ENCODE measurements at places on chromosomes 1 and 21.

- DNase-seq: no peak
Observed at GRCh38 chr1:114322734-114323133, 169.1 kb upstream of the SYT6 start.

DNA sequence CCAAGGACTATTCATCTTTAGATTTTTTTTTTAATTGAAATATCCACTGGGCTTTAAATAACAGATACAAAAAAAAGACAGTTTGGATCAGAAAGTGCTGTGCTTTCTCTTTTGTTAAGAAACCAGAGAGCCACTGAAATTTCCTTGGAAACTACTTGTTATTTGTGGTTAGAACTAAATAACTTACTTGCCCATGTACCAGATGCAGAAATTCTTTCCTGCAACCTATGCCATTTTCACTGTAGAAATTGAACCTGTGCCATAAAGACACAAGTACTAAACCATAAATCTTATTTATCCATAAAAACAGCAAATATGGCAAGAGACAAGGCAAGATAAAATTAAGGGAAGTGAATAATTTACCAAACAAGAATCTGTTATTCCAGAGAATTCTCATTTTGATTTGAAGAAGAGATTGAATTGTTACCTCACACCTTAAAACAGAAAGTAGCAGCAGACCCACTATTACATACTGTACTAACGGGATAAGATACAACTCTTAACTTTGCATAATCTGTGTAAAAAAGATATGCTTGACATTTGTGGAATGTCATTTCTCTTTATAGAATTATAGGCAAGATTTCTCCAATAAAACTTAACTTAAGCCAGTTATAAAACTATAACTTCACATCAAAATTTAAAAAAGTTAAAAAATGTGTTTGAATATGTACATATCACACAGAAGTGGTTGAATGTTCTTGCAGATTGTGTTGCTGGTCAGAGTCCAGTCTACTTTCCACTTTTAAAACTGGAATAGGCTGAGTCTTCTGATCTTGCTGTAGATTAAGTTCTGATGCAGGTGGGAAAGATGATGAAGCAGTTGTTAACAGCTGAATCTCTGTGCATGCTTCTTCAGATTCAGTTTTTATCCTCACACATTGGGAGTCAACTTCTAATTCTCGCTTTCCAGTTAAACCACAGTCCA is 6.3 kb upstream of the PHTF1 start:
- no peak for DNase-seq

DNA sequence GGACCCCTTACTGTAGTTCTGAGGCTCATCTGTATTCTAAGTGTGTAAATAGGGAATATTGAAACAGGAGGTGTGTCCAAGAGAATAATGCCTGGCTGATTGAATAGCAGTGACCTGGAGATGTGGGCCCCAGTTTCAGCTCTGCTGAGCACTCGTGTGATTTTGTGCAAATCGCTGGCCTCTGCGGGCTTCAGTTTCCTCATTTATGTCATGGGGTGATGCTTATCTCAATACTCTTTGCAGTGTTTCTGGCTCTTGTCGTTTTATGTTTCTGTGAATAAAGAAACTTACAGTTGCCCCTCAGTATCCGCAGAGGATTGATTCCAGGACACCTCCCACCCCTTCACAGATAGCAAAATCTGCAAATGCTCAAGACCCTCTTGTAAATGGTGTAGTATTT is 5.0 kb downstream of the COG2 start:
- DNase-seq: no peak

DNA sequence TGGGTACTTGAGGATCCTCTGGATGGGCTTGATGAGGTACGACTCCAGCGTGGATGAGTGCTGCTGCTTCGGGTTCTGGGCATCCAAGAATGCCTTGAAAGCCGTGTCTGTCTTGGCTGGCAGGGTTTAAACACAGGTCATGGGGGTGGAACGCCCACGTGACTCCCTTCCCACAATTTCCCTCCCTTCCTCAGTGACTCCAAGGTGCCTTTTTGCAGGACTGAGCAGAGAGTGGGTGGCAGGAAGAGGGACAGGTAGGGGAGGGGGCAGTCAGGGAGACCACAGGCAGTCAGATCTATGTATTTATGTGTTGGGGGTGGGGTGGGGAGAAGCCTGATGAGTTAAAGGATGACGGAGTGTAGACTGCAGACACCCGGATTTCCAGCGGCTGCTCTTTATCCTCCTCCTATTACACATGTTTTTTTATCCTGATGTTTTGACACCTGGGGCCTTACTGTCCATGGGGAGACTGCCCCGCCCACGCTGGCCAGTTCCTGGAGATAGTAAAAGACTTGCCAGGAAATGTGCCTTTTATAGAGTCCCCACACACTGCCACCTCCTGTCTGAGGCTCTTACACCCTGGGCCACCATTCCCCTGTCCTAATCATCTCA is 103.2 kb upstream of the KRTAP19-8 start:
- no peak for DNase-seq

GRCh38 chr1:212822956-212823355 is 24.5 kb downstream of the SPATA45 start:
- DNase-seq: no peak

DNA sequence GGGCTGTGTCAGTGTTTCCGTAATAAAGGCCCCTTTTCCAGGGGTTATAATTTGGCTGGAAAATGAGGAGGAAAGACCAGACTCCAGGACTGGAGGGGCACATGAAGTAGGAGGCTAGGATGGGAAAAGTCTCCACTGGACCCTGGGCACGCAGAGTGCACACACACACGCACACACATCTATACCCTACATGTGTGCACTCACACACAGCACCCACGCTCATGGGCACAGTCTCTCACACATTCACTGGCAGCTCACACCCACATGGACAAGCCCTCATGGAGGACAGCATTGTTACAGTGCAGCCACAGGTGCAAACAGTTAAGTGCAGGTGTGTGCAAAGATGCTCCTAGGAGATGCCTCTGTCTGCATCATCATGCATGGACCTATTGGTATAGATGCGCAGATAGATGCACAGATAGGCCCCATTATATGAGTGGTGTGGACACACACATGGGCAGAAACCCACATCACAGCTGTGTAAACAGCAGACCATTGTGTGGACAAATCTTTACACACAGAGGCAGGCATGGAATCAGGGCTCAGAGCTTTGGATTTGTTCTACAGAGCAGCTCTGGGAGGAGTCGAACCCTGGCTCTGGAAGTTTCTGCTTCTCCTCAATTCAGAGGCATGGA is 9.1 kb upstream of the RUNX3 start:
- DNase-seq: no peak

DNA sequence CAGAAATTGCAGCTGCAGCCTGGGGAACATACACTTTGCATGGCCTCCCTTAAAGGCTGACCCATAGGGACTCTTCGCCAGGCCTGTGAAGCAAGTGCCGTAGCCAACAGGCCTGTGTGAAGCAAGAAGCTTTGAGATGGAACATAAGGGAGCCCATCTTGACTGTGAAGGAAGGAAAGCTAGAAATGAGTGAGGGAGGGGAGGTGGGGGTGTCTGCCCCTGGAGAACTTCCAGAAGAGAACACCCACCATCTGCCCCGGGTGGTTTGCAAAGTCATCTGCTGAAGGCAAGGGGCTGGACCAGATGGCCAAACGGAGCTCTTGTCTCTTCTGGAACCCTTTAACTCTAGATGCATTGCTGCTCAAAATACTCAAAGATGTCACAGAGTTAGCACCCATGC is 103.3 kb upstream of the GRIK3 start:
- DNase-seq: no peak

- DNase-seq: peak; percentile 35
Observed at GRCh38 chr1:2341706-2342383, 49.5 kb downstream of the MORN1 start.

DNA sequence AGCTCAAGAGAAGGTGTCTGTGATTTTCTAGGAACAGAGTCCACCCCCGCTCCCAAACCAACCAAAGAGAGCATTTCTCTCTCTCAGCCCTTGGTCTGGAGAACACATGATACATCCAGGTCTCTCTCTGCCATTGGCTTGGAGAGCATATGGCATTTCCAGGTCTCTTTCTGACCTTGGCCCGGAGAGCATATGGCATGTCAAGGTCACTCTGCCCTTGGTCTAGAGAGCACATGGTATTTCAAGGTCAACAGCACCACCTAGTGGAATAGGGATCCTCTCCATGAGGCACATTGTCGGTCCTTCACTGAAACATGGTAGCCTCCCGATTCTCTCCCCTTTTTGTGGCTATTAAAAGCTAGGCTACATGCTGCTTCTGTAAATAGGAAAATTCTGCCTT is 437.7 kb upstream of the OLFM3 start:
- no peak for DNase-seq

DNA sequence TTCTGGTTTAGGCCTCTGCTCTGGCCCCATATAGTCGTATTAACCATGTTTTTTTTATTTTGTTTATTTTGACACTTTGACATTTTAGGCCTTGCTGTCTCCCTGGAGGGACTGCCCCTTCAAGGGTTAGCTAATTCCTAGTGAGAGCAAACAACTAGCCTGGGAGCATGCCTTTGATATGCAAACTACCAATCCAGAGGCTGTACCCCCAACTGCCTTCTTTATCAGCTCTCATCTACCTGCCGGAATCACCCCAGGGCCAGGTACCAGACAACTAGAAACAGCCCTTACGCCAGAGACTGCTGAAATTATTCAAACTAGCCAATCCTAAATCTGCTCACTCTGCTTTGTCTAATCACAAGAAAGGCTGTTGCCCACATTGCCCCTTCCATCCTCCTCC is 13.0 kb upstream of the ST6GALNAC5 start:
- DNase-seq: no peak

- no peak for DNase-seq
Observed at GRCh38 chr1:66012106-66012784, 219.6 kb downstream of the PDE4B start.

GRCh38 chr1:200905411-200906052 is 10.8 kb downstream of the INAVA start:
- DNase-seq: no peak

GRCh38 chr1:71783071-71783470 is 499.3 kb downstream of the NEGR1 start:
- DNase-seq: no peak

GRCh38 chr21:19321688-19322087 is 918.1 kb upstream of the TMPRSS15 start:
- no peak for DNase-seq

- DNase-seq: no peak
Observed at GRCh38 chr1:63917571-63918417, 144.0 kb downstream of the ROR1 start.

- no peak for DNase-seq
Observed at GRCh38 chr1:150387200-150387599, 23.3 kb downstream of the RPRD2 start.

GRCh38 chr1:198175423-198176170 is 18.8 kb downstream of the NEK7 start:
- no peak for DNase-seq

GRCh38 chr1:225757927-225758656 is 19.5 kb upstream of the SRP9 start:
- no peak for DNase-seq

DNA sequence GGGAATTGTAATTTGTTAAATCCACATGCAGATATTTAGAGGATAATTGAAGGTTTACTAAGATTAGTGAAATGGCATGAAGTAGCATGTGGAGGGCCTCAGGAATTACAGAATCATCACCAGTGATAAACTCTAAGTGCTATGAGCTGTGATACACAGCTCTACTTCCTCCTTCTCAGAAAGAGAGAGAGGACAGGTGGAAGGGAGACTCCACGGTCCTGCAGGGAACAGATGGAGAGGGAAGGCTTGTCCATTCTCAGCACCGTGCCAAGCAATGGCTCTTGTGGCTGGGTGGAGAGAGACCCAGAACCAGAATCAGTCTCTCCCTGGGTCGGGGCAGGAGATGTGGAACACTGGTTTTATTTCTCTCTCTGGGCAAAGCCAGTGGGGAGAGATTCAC is 27.8 kb upstream of the LYPD8 start:
- DNase-seq: no peak

DNA sequence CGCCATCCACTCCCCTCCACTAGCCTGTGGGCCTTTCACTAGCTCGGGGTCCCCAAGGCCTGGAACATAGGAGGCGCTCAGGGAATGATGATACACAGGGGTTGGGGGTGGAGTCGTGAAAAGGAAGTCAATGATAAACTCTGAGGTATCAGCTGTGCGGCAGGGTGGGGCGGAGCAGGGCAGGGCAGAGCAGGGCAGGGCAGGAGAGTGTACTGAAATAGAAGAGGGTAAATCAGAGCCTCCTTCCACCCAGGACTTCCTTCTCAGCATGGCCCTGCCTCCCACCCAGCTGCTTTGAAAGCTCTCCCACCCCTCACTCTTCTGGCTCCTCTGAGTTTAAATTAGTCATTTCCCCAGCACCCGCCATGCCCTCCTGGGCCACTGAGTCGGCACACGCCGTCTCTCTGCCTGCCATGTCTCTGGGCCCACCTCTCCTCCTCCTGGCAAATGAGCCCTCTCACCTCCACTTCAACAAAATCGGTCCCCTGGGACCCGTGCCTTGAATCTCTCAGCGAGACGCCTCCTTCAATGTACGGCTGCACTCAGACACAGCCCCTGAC is 16.9 kb downstream of the CAPZB start:
- peak; percentile 75 for DNase-seq

GRCh38 chr21:45336870-45337269 is 49.2 kb upstream of the POFUT2 start:
- DNase-seq: peak; percentile 24

GRCh38 chr1:217712925-217713597 is 81.9 kb downstream of the SPATA17 start:
- DNase-seq: no peak

Data from lower lobe of right lung (tissue), 2 donors.